Activated CD4-positive, alpha-beta T cell treated with anti-CD3 and anti-CD28 coated beads, Interleukin-2, amount 10 ng/mL, durations not matched to agents 24 days and 14 days (primary cell): ENCODE measurements at places on chromosomes 6 and 20.

DNA sequence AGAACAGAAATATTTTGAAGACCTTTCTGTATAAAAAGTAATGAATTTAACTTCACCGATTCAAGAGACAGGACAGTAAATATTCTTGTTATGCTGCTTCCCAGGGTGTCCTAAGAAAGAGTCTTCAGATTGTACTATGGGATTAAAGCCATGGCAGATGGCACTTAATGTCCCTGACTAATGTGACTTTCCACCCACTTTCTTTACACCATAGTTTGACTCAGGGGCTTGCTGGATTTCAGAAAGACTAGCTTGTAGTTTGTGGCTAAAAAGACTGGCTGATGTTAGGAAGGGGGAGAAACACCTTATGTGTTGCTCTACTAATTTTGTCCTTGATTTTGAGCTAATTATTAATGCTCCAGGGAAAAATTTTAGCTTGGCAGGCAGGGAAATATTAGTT lies 75.9 kb downstream of the UTRN start:
- DNase-seq = peak; percentile 27

- DNase-seq = no peak
These were observed 49.1 kb upstream of the CCR6 start for GRCh38 chr6:167073679-167074274.

- no peak for DNase-seq
These were observed 6.9 kb upstream of the PRND start for GRCh38 chr20:4714818-4715217.

- DNase-seq = no peak
These were observed 81.3 kb downstream of the SAMD5 start for GRCh38 chr6:147589739-147590250.

DNA sequence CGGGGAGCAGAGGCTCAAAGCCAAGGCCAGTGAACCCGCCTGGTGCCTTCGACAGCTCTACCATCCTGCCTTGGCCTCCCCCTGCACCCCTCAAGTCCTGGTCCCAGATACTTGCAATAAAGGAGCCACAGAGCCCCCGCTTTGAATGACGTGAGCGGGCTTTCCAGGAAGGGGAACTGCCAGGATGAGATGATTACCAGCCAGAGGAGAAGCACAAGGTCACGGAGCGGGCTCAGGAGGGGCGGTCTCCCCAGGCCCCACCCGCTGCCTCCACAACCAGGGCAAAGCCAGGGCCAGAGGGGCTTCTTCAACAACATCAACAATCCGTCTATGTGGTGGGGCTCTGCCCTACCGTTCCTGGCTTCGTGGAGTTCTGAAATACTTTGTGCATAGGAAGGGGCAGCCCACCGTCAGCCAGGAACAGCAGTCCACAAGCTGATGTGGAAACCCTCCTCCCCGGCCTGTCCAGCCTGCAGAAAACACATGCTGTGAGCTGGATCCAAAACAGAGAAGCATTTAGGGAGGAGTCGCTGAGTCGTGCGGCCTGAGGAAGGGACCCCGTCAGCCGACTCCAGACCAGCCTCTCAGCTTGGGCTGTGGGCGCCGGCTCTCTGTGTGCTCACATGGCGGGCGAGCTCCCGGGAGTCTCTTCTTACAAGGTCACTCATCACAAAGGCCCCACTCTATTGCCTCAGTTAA lies 392.5 kb downstream of the CDH4 start:
- no peak for DNase-seq

- no peak for DNase-seq
These were observed 136.5 kb upstream of the PDE10A start for GRCh38 chr6:165799391-165800153.

- DNase-seq = no peak
These were observed 174.0 kb upstream of the AFDN start for GRCh38 chr6:167652701-167653095.

DNA sequence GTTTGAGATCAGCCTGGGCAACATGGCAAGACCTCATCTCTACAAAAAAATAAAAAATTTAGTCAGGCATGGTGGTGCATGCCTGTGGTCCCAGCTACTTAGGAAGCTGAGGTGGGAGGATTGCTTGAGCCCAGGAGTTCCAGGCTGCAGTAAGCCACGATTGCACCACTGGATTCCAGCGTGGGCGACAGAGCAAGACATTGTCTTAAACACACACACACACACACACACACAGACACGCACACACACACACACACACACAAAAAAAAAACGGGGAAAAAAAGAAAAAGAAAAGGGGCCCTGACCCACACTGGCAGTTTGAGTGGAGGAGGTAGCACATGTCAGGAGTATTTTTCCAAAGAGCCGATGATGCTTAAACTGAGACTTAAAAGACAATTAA lies 122.2 kb downstream of the AFG1L start:
- no peak for DNase-seq

- DNase-seq = no peak
These were observed 1.3 kb upstream of the KIAA0408 start for GRCh38 chr6:127460465-127460864.

DNA sequence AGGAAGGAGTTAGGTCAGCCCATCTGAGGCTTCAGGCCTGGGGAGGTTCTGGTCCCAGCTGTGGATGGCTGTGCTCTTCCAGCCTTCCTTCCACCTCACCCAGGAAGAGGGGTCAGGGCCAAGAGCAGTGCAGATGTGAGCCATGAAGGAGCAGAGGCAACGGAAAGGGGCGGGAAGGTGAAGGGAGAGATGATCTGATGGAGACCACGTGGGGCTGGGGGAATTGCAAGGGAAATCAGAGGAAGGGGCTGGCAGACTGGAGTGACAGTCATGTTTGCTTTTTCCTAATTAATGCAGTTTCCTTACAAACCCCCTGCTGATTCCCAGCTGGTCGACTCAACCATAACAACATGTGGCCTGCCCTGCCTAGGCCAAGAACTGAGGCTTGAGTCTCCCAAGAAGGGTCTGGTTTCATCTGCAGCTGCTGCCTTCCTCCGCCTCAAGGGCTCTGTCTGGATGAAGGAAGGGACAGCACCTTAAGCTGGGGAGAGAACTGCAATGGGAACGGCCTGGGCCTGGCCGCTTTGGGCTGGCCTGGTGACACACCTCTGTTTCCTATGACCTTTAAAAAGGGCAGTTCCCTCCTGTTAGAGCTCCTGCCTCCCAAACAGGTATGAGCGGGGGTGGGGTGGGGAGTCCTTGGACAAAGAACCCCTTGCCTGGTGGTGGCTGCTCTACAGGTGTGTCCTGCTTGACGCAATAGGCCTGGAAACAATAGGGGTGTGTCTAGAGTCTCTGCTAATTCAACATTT lies 7.8 kb upstream of the MRPS18A start:
- no peak for DNase-seq

DNA sequence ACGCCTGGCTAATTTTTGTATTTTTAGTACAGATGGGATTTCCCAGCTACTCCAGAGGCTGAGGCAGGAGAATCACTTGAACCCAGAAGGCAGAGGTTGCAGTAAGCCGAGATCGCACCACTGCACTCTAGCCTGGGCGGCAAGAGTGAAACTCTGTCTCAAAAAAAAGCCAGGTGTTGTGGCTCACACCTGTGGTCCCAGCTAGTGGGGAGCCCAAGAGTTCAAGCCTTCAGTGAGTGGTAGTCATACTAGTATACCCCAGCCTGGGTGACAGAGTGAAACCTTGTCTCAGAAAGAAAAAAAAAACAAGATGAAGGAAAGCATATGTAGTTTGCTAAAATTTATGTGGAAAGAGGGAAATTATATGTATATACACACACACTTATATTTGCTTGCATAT lies 20.0 kb upstream of the POU5F1 start:
- no peak for DNase-seq

- no peak for DNase-seq
These were observed 4.5 kb downstream of the COL11A2 start for GRCh38 chr6:33187809-33188208.

DNA sequence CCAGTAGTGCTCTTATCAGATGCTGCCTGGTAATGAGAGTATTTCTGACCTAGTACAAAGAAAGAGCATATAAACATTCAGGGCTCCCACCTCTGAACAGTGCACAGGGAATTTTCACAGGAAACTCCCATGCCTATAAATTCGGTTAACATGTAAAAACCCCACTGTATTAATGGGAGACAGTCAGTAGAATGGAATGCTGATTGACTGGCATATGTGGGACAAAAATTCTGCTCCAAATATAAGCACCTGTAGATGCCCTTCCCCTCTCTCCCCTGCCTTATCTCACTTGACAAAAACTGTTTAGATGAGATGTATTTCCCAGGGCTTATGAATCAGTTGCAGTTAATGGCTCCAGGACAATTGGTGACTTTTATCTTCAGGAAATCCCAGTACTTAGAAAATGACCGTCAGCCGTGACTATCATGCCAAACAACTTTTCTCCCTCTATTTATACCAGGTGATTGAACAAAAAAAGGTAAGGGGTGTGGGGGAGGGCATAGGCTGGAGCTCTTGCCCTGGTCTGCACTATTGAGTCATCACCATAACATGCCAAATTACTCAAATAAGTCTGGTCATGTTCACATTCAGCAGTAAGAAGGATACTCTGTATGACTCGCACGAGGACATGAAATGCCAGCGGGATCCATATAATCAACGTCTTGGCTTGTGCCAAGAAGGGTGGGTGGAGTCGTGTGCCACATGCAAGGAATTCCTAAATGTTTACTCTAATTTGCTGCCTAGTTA lies 176.4 kb upstream of the BMP2 start:
- no peak for DNase-seq

- DNase-seq = peak; percentile 65
These were observed 3.9 kb downstream of the RAB22A start for GRCh38 chr20:58313396-58313795.
